ENCODE measurements at places on chromosomes 4 and X. TPM values are rescaled to one million over a fixed set of nuclear protein-coding genes. Genes with fewer than 3 reads are reported as not detected.

DNA sequence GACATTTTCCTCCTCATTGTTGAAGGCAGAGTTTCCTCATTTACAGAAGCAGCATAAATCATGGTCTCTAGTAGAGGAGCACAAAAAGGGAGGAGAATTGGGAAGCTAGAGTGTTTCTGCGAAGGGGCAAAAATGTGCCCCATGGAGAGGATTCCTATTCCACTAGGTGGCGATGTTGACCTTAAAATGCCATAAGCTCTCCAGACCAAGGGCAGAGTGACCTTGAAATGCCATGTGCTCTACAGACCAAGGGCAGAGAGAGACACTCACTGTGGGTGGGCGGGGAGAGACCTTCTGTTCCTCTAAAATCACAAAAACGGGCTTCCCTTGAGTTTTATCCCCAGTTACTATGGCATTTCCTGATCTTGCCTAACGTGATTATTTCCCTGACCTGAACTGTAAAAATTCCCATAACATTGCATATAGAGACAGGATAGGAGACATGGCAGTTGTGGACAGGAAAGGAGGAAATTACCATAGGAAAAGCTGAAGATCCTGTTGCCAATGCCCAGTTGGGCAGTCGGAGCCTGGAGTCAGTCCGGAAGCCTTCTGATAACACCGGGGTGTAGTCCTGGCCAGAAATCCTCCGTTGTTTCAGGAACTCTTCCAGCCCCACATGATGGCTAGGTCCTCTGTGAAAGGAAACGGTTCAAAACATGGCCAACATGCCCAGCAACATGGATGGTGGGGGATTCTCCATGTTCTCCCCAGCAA lies 567.7 kb downstream of the MAGEB5 start:
- H3K36me3 ChIP-seq = no peaks in the 10 kb centered on the region
- no peak overlapping the region for H3K27ac ChIP-seq
- peak; percentile 8 for DNase-seq
- H3K4me1 ChIP-seq = no peaks in the 10 kb centered on the region
- no peaks in the 10 kb centered on the region for H3K27me3 ChIP-seq

DNA sequence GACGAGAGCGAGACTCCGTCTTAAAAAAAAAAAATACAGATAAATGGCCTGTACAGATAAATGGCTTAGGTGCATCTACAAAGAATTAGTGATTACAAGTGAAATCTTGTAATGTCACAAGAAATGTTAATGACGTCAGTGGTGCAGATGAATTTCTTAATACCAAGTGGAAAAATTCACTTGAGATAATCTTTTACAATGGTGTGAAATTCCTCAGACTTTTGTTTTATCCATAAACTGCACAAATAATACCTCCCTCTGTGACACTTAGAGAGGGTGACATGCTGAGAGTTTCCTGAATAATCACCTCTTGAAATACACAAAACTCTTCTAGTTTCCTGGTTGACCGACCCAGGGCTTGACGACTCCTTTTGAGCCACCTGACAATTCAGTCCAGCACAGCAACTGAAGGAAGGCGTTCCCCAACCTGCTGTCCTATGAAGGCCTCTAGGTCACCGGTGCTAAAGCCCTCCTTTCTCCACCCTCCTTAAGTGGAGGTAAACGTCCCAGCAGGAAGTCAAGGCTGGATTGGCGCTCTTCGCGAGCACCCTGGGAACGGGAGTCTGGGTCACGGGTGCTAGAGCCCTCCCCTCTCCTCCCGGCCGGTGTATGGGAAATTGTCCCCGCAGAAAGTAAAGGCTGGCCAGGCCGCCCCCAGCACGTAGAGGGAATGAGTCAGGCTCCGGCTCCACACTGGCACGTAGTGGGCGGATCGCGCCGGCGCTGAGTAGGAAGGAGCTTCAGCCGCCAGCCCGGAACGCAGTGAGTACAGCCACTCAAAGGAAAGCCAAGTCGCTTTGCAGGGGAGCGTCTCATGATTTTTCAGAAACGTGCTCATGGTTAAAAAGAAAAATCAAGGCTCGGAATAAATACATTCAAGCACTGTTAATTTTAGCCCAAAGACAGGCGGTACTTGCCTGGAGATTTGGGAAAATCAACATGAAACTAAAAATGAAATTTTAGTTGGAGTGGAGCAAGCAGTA lies at the start of gene TMEM144:
TMEM144 (plus strand) TSS at position 662 of the 983 bp plus-strand sequence. CDS start 2,182 bp downstream, outside the sequence.
- no peak within 1 kb of the TSS for H3K27ac ChIP-seq
- H3K27me3 ChIP-seq = peaks cover 30% of the 10 kb centered on the region
- H3K36me3 ChIP-seq = no peaks in the 10 kb centered on the region
- peak; percentile 77 for DNase-seq
- H3K4me1 ChIP-seq = peaks cover 16% of the 10 kb centered on the region
- peak within 1 kb of the TSS; percentile 66 for H3K4me3 ChIP-seq

GRCh38 chrX:24241822-24242648 lies 71.8 kb downstream of the SUPT20HL2 start:
- H3K4me1 ChIP-seq = peaks cover 10% of the 10 kb centered on the region
- no peaks in the 10 kb centered on the region for H3K27me3 ChIP-seq
- no peak overlapping the region for H3K27ac ChIP-seq
- H3K36me3 ChIP-seq = no peaks in the 10 kb centered on the region
- peak; percentile 5 for DNase-seq

GLA gene
- total RNA-seq = 38.8 TPM

All from activated CD8-positive, alpha-beta T cell treated with anti-CD3 and anti-CD28 coated beads for 36 hours (primary cell).